K562 (cell line): ENCODE measurements at places on chromosomes 1 and 21. TPM values are rescaled to one million over a fixed set of nuclear protein-coding genes. Genes with fewer than 3 reads are reported as not detected.

- DNase-seq: no peak
Observed at GRCh38 chr1:53792806-53793205, 45.3 kb downstream of the NDC1 start.

GRCh38 chr1:100353988-100354387 lies 1.7 kb downstream of the CDC14A start:
- no peak for DNase-seq

DNA sequence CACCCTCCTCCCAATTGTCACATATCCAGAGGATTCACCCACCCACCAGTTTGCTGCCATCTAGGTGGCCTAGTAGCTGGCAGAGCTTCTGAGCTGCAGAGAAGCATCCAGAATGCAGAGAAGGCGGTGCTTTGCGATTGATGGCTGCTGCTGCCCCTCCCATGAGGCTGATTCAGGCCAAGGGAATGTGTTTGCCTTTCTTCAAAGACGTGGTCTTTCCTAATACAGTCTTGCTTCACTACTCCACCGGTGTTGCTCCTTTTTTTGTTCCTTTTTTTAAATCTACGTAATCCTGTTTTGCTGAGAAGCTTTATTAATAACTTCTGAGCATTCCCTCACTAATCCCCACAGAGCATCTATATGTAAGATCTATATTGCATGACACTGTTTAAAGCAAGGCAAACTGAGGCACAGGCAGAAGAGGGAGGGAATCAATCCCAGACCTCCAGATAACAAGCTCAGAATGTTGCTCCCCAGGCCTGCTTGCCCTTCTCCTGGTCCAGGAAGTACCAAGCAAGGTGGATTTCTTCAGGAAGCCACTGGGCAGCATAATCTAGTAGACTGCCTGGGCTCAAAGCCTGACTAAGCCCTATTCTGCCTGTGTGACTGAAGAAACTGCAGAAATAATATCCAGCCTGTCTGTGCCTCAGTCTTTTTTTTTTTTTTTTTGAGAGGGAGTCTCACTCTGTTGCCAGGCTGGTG lies 275.5 kb upstream of the FMN2 start:
- DNase-seq: no peak

Gene IL23R
- total RNA-seq: 23.8 and 24.7 TPM in 2 replicates

GRCh38 chr1:198620951-198621824 lies 17.7 kb upstream of the PTPRC start:
- no peak for DNase-seq
